ENCODE measurements at places on chromosomes 3 and 15.
A peak's percentile ranks its signal among the peaks of the same experiment; 100 is the strongest.

DNA sequence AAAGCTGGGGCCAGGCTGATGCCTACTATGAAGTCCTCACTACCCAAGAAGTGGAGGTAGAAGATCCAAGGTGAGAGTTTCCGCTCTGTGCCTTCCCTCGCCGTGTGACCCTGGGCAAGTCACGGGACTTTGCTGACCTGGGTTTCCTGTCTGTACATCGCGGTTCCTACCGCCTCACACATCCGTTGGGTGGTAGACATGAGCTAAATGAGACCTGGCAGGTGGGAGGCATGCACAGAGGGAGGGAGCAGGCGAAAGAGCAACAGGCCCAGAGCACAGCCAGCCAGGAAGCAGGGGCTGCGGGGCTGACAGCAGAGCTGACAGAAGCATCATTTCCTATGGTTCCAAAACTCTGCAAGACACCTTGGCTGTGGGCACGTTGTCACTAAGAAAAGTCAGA, 157.3 kb upstream of the BHLHE40 start:
- peak; percentile 73 for DNase-seq

- no peak for DNase-seq
These were observed 40.2 kb upstream of the PYDC2 start for GRCh38 chr3:191420771-191421170.

GRCh38 chr3:73827725-73828211, 203.0 kb upstream of the PDZRN3 start:
- DNase-seq: no peak

GRCh38 chr3:67335813-67336212, 318.6 kb downstream of the SUCLG2 start:
- no peak for DNase-seq

GRCh38 chr15:60392986-60393790, 4.6 kb downstream of the ANXA2 start:
- DNase-seq: no peak

DNA sequence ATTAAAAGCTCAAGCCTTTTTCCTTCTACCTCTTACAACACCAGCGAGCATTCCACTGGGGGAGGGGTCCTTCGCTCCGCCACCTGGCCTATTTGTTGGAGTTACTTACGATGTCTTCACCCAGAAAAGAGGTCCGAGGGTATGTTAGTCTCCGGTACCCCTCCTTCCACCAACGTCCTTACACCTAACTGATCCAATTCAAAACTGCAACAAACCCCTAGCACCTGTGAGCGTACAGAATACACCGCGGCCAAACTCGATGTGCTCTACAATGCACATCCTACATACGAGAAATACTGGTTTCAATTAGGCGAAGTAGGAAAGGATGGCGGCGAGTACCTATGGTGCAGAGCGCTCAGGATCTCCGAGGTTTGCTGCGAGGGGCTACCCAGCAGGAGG, 944 bp downstream of the SLITRK3 start:
- DNase-seq: no peak

DNA sequence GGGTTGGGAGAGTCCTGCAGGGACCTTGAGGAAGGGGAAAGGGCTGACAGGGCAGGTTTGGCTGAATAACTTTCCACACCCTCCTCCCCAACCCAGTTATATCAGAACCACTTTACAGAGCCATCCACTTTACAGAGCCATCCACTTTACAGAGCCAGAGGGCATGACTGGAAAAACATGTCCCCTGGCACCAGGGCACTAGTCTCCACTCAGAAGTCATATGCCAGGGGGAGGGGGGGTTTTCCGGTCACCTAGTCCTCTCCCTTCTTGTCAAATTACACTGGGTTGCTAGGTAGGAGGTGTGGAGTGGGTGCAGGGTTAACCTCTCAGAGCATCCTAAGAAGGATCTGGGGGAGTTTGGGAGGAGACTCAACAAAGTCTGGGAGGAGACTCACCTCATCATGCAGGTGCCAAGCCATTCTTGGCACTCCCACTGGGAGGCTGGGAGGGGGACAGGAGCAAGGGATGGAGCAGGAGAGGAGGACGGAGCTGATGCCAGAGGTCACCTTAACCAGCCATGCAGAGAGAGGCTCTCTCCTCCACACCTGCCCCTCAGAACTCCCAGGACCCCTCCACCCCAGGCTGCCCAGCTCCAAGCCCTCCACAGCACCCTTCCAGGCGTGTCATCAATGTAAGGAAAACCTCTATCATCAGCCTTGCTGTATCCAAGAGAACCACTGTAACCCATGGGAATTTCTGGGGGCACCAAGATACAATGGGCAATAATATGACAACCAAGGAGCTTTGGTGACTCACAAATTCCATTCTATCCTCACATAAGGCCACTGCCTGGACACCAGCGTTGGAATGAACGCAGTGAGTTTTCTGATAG, 1.7 kb downstream of the LRRC2 start:
- no peak for DNase-seq

GRCh38 chr3:197023241-197023997, 6.2 kb downstream of the MELTF start:
- no peak for DNase-seq

DNA sequence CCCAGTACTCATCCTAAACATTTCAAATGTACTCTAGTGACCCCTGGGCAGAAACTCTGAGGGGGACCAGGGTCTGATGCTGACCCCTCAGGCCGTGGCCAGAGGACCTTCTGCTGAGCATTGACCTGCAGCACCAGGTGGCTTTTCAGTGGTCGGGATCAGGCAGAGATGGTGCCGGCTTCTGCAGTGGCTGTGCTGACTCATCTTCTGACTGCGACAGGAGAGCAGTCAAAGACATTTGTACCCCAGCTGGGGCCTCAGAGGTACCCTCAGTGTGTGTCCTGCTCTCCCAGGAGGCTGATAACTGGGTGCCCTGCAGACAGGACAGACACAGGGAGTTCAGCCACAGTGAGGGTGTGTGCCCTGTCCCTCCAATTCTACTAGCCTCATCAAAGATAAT, 36.6 kb upstream of the IQCF6 start:
- no peak for DNase-seq

GRCh38 chr15:75785771-75786574, 57.3 kb upstream of the UBE2Q2 start:
- no peak for DNase-seq

- DNase-seq: no peak
These were observed 66.8 kb downstream of the GREM1 start for GRCh38 chr15:32784581-32784980.

DNA sequence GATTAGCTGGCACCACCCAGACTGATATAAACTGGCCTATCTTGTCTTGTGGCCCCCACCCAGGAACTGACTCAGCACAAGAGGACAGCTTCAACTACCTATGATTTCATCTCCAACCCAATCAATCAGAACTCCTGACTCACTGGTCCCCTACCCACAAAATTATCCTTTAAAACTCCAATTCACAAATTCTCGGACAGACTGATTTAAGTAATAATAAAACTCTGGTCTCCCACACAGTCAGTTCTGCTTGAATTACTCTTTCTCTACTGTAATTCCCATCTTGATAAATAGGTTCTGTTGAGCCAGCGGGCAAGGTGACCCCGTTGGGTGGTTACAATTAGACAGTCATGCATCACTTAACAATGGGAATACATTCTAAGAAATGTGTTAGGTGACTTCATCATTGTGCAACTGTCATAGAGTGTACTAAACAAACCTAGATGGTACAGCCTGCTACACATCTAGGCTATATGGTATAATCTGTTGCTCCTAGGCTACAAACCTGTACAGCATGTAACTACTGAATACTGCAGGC, 48.1 kb upstream of the MAP4 start:
- no peak for DNase-seq

GRCh38 chr15:65038836-65039235, 6.4 kb upstream of the SLC51B start:
- DNase-seq: no peak

GRCh38 chr3:56822501-56822900, 20.8 kb upstream of the ARHGEF3 start:
- no peak for DNase-seq

DNA sequence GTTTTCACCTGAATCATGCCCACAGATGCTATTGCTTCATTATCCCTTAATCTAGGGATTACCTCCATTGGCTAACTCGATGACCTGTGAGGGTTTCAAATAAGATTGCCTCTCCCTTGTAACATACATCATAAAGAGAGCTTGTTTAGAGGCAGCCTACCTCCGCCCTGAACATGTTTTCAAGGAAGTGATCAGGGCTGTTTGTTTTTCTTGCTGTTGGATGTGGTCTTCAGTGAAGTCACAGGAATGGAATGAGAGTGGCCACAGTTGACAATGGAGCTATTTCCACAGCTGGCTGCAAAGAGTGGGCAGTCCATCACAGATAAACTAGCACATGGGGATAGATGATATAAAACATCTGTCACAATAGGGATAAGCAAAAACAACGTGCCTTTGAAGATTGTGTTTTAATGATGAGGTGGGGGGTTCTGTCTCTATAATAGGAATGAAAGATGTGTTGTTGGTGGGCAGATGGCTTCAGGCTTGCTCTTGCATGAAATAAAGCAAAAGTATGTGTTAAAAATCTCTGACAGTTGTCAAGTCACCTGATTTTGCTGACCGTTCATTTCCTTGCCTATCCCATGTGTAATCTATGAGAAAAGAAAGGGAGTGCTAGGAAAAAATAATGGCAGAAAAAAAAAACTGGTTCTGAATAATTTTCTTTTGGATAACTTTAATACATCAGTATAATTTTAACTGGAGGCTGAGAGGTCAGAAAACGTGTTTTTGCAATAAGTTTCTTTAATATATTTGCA, 642.3 kb downstream of the RBMS3 start:
- no peak for DNase-seq

- DNase-seq: no peak
These were observed 799 bp downstream of the RARB start for GRCh38 chr3:25428789-25429335.

DNA sequence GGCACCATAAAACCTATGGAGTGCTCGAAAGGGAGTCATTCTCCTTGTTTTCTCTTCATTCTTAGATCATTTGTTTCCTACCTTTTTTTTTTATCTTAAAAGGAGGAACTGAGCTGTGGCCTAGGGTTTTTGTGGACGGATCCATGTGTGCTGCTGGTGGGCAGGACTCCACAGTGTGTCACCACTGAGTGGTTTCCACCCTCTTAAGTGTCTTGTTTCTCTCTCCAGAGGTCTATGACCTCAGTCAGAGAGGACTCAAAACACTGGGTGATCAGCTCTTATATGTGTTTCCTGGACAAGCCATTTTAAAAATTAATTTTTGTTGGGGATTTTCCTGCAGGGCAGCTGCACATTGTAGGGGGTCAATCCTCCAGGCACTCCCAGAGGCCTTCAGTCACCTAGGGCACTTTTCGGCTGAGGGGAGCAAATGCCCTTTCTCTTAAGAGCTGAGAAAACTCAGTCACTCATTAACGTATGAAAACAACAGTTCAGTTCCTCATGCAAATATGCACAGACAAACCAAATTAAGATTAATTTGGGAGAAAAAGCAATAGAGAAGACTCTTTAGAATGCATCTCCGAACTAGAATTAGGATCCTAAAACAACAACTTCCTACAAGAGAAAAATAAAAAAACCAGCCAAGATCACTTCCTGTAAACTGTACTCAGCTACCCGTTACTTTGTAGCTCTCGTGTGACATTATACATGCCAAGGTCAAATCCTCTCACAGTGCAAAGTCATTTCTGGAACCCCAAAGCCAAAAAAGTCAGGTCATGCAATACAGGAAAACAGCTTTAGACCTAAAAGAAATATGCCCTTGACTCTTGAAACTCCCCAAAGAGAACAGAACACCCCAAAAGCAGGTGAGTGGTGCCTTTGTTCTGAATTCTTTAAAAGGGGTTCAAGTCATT, 27.6 kb upstream of the FAM3D start:
- DNase-seq: no peak

DNA sequence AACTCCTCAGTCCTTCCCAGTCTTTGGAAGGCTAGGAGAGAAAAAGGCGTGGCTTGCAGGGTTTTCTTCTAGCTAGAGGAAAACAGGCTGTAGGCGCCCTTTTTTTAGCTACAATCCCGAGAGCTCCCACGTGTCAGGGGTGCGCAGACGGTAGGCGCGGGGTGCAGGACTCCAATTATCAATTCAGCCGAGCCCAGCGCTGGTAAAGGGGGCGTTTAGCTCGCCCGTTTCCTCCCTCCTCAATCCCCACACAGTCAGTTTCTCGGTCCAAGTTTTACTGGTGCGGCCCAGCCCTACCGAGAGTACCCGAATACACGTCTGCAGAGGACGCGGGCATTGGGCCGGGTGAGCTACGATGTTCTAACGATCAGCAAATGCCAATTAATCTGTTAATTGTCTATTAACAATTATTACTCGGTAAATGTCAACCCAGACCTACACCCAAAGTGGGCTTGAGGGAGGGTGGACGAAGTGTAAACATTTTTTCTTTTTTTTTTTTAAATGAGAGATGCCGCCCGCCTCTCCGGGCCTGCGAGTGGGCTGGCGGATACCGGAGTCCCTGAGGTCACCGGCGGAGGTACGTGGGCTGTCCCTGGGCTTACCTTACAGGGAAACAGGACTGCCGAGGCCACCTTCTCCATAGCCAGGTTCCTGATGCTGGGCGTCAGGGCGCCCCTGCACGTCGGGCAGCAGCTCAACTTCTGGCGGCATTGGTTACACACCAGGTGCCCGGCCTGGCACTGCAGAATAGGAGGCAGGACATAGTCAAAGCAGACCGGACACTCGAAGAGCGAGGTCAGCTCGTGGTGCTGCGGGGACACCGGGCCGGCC, 923 bp downstream of the SIAH2 start:
- peak; percentile 40 for DNase-seq

GRCh38 chr3:5191555-5192304, 4.2 kb downstream of the EDEM1 start:
- DNase-seq: no peak

- DNase-seq: no peak
These were observed 169.2 kb upstream of the TGFBR2 start for GRCh38 chr3:30437171-30437601.

- DNase-seq: no peak
These were observed 9.3 kb upstream of the TM4SF18 start for GRCh38 chr3:149342413-149343380.

- DNase-seq: no peak
These were observed 6.1 kb downstream of the ZBTB47 start for GRCh38 chr3:42659451-42660130.

DNA sequence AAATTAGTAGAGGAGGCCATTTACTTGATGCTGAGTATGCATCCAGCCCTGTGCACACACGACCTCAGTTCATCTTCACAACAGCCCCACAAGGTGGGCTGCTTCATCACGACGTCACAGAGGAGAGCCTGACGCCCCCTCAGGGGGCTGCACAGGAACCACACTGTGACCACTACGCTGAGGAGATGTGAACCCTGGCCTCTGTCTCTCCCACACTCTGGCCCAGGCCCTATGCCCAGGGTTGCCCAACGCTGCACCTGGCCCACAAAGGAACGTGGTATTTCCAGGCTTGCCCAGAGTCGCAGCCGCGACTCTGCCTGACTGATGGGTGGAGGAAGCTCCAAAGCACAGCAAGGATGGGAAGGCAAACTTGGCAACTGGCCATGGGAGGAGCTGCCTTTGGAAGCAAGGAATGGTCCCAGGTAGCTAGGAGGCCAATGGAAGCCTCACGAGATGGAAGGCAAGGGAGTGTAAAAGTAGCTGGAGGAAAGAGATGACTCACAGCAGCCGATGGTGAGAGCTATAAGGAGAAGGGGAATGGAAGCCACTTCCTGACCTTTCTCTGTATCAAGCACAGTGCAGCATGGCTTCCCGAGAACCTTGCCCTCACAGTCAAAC, 226.0 kb downstream of the KLF13 start:
- DNase-seq: no peak
